ENCODE measurements at places on chromosomes 2 and 18. TPM values are rescaled to one million over a fixed set of nuclear protein-coding genes. Genes with fewer than 3 reads are reported as not detected.

DNA sequence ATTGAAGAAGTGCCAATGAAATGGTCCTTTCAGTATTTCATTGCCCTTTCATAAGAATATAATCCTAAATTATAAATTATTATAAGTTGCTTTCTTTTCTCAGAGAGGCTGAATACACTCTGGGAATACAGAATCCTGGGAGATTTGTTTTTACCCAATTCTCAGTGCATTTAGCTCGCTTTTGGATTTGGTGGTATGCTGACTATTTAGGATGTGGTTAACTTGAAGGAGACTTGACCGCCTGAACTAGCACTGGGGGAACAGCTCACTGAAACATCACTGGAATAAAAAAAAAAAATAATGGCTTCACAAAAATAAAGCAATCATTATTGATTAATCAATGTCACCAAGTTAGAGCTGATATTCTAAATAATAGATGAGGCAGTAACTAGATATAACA lies 10.2 kb downstream of the TNFAIP6 start:
- no peak for DNase-seq
- no peak overlapping the region for H3K27ac ChIP-seq
- H3K36me3 ChIP-seq = no peaks in the 10 kb centered on the region
- no peaks in the 10 kb centered on the region for H3K4me1 ChIP-seq

GRCh38 chr2:86623043-86623493 lies 597 bp downstream of the RNF103 start:
- H3K4me3 ChIP-seq = peak overlapping the region; percentile 90
- H3K36me3 ChIP-seq = peaks cover 27% of the 10 kb centered on the region
- peaks cover 14% of the 10 kb centered on the region for H3K27me3 ChIP-seq
- peak; percentile 62 for DNase-seq

- H3K4me1 ChIP-seq = peaks cover 23% of the 10 kb centered on the region
- H3K27me3 ChIP-seq = no peaks in the 10 kb centered on the region
- no peak overlapping the region for H3K4me3 ChIP-seq
Measured at GRCh38 chr2:241768251-241768711, 8.3 kb upstream of the GAL3ST2 start.

GRCh38 chr2:137706786-137707613 lies 257.3 kb upstream of the HNMT start:
- H3K27ac ChIP-seq = no peak overlapping the region
- DNase-seq = no peak
- no peaks in the 10 kb centered on the region for H3K27me3 ChIP-seq
- H3K36me3 ChIP-seq = no peaks in the 10 kb centered on the region

GRCh38 chr2:47013383-47013782 lies 97.8 kb upstream of the MCFD2 start:
- no peaks in the 10 kb centered on the region for H3K27me3 ChIP-seq
- H3K36me3 ChIP-seq = peaks cover 38% of the 10 kb centered on the region
- H3K27ac ChIP-seq = no peak overlapping the region

DNA sequence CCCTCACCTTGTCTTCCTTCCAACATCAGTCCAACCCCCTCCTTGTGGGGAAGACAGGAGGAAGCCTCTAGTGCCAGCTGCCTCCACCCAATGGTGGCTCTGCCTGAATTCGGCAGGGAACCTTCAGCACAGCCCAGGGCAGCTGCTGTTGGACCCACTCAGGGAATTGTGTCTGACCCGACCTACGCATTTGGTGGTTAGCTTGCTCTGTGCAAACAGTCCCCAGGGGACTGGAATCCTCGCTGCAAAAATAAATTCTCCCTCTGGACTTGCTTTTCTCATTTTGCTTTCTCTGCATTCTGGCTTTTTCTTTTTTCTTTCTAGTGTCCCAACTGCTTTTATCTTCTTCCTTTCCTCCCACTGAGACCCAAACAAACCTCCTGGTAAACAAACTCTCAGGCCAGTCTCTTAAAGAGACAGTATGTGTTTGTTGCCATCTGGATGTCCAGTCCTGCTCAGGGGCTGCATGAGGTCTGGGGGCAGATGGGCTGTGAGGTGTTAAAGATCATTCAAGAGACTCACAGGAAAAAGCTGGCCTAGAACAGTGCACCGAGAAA lies 137.7 kb upstream of the HAAO start:
- no peak for DNase-seq
- H3K4me1 ChIP-seq = peaks cover 5% of the 10 kb centered on the region
- H3K27me3 ChIP-seq = no peaks in the 10 kb centered on the region
- no peak overlapping the region for H3K4me3 ChIP-seq

DNA sequence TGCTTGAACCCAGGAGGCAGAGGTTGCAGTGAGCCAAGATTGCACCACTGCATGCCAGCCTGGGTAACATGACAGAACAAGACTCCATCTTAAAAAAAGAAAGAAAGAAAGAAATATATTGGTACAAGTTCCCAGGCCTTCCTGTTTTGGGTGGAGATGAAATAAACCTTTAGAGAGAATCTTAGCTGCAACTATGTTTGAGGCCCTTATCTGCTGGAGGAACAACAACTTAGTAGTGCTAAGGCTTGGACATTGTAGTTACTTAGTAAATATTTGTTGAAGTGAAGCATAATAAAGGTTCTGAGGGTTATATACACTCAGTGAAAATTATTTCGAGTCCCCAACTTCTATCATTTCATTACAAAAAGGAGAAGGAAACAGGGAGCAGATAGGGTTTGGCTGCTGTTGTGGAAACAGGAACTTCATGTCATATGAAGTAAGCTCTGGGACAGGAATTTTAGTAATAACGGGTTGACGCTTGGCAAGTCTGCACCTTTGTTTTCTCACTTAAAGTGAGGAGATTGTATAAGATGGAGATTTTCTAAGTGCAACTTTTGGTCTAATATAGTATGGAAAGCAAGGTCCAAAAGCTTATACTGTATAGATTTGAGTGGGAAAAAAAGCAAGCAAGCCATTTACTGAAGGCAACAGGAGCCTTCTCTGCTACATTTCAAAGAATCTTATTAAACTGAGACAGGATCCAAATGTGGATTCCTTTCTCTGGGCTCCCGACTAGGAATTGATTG lies 40.0 kb upstream of the AGPS start:
- H3K36me3 ChIP-seq = no peaks in the 10 kb centered on the region
- no peak overlapping the region for H3K4me3 ChIP-seq
- no peak overlapping the region for H3K27ac ChIP-seq
- H3K4me1 ChIP-seq = no peaks in the 10 kb centered on the region

DNA sequence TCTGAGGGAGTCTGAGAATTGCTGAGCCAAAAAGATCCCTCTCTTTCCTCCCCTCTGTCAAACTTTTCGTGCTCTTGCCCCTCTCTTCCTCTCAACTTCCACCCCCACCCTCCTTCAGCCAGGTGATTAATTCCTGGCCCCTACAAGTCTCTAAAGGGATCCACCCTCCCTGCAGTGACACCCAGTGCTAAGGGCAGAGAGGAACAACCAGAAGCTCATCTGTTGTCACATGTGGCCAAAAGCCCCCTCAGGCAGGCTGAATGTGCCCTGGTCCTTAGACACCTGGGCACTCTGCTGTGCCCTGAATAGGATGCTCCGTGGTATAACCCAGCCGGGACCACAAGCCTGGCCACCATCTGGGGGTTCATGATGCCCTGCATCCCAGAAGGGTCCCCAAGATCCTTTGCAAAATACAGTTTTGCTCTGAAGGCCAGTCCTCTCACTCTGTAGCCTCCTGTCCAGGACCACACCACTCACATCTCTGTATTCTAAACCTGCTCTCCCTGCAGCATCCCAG lies 234.4 kb downstream of the BCL11A start:
- no peak overlapping the region for H3K4me3 ChIP-seq
- H3K36me3 ChIP-seq = no peaks in the 10 kb centered on the region
- peaks cover 5% of the 10 kb centered on the region for H3K4me1 ChIP-seq
- H3K27ac ChIP-seq = no peak overlapping the region
- DNase-seq = no peak

DNA sequence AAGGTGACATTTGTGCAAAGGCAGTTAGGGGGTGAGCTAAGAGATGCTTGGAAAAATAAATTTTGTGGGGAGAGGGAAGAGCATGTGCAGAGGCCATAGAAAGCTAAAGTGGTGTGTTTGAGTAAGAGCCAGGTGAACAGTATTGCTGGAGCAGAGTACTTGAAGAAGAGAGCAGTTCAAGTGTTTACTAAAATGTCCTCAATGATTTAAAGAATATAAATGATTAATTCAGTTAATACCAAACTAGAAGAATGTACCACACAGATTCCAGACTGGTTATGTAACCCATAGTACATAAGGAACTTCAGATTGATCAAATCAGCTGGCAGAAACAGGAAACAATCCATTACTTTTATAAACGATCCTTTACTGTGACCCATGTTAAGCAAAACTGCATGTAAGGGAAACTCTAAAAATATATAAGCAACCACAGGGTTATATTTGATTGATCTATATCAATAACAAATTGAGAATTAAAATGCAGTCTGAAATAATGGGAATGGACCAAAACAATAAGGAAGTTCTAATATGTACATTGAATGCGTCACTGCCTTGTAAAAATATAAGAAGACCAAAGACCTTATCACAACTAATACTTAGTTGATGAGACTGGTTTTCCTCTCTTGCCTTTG lies 76.9 kb downstream of the LDAH start:
- no peaks in the 10 kb centered on the region for H3K4me1 ChIP-seq
- H3K27ac ChIP-seq = no peak overlapping the region
- H3K36me3 ChIP-seq = peaks cover 10% of the 10 kb centered on the region
- H3K27me3 ChIP-seq = no peaks in the 10 kb centered on the region
- no peak overlapping the region for H3K4me3 ChIP-seq

- H3K4me3 ChIP-seq = no peak overlapping the region
- H3K27ac ChIP-seq = no peak overlapping the region
- no peaks in the 10 kb centered on the region for H3K36me3 ChIP-seq
- no peak for DNase-seq
- H3K27me3 ChIP-seq = no peaks in the 10 kb centered on the region
Measured at GRCh38 chr2:14804902-14805301, 172.4 kb downstream of the LRATD1 start.

DNA sequence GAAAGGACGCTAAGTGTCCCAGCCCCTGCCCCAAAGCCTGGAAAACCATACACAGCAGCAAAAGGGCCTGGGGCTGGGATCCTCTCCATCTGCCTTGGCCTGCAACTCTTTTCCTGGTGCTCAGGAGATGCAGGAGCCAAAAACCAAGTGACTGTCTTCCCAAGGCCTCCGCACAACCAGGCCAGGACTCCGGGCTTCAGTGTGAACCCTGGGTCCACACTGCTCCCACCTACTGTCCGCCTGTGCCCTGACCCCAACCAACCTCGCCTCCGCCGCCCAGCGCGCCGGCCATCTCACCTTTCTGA lies 1.1 kb downstream of the FEV start:
- H3K27me3 ChIP-seq = peaks cover 76% of the 10 kb centered on the region
- H3K36me3 ChIP-seq = peaks cover 4% of the 10 kb centered on the region
- DNase-seq = no peak
- peaks cover 19% of the 10 kb centered on the region for H3K4me1 ChIP-seq
- no peak overlapping the region for H3K4me3 ChIP-seq
- no peak overlapping the region for H3K27ac ChIP-seq

GRCh38 chr2:102630458-102630857 lies 11.1 kb downstream of the SLC9A2 start:
- H3K4me3 ChIP-seq = no peak overlapping the region
- DNase-seq = no peak
- H3K36me3 ChIP-seq = no peaks in the 10 kb centered on the region
- H3K27ac ChIP-seq = no peak overlapping the region
- H3K27me3 ChIP-seq = peaks cover 11% of the 10 kb centered on the region
- no peaks in the 10 kb centered on the region for H3K4me1 ChIP-seq

DNA sequence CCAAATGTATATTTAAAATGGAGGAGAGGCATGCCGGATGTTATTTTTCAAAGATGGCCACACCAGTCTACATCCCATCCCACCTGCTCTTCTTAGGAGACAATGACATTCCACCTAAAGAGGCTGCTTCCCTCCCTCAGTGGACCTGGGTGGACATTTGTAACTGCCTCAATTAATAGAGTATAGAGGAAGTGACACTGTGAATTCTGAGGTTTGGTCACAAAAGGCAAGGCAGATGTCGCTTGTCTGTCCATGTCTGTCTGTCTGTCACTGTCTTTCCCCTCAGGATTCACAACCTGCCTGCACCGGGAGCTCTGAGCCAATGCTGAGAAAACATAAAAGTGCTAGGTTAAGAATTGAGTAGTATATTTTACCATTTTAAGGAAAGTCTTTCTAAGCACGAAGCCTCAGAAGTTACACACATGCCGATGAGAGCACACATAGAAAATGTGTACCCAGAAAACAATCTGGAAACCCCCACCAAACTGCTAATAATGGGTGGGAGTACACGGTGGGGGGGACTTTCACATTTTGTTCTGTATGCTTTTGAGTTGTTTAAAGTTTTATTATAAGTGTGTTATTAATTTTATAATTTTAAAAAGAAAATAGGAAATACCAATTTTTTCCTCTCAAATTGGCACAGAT lies 21.0 kb downstream of the MIB1 start:
- H3K36me3 ChIP-seq = peaks cover 18% of the 10 kb centered on the region
- H3K27ac ChIP-seq = no peak overlapping the region
- H3K27me3 ChIP-seq = no peaks in the 10 kb centered on the region
- no peak overlapping the region for H3K4me3 ChIP-seq

DNA sequence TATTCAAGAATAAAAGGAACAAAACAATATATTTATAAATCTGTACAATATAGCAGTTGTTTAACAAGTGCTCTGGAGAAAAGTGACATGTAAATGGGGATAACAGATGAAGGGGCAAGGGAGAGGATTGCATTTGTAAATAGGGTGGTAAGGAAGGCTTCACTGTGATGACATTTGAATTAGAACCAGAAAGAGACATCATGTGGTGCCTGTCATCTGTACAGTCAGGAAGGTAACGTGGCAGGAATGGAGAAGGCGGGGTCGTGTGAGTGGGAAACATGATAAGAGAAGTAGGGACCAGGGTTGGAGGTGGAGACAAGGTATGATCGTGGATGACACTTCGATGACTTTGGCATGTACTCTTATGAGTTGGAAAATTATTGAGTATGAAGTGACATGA lies 1393.6 kb upstream of the NXPH2 start:
- H3K27ac ChIP-seq = no peak overlapping the region
- no peaks in the 10 kb centered on the region for H3K36me3 ChIP-seq
- H3K27me3 ChIP-seq = no peaks in the 10 kb centered on the region

- no peak overlapping the region for H3K27ac ChIP-seq
- no peaks in the 10 kb centered on the region for H3K36me3 ChIP-seq
- H3K4me1 ChIP-seq = peaks cover 12% of the 10 kb centered on the region
- peaks cover 15% of the 10 kb centered on the region for H3K27me3 ChIP-seq
Measured at GRCh38 chr2:240437861-240438809, 2.7 kb downstream of the GPC1 start.

GRCh38 chr2:65193446-65193845 lies 34.2 kb upstream of the ACTR2 start:
- H3K27me3 ChIP-seq = peaks cover 18% of the 10 kb centered on the region
- no peak overlapping the region for H3K27ac ChIP-seq
- H3K4me1 ChIP-seq = no peaks in the 10 kb centered on the region
- no peaks in the 10 kb centered on the region for H3K36me3 ChIP-seq

The ATAD2B gene
- total RNA-seq = 19.5 TPM

The CRYGD gene
- not detected for total RNA-seq

The LYPD6B gene
- not detected for total RNA-seq

The COBLL1 gene
- not detected for total RNA-seq

The ACYP2 gene
- 8.6 TPM for total RNA-seq

Measured in activated CD4-positive, alpha-beta memory T cell treated with anti-CD3 and anti-CD28 coated beads, Interleukin-2, amount 10 ng/mL, durations not matched to agents 7 days and 5 days (primary cell).